Fibroblast of gingiva (primary cell): ENCODE measurements at places on chromosomes 2 and 18.
A peak's percentile ranks its signal among the peaks of the same experiment; 100 is the strongest.

- peak; percentile 62 for DNase-seq
Measured at GRCh38 chr18:59604877-59605276, 92.3 kb downstream of the CCBE1 start.

DNA sequence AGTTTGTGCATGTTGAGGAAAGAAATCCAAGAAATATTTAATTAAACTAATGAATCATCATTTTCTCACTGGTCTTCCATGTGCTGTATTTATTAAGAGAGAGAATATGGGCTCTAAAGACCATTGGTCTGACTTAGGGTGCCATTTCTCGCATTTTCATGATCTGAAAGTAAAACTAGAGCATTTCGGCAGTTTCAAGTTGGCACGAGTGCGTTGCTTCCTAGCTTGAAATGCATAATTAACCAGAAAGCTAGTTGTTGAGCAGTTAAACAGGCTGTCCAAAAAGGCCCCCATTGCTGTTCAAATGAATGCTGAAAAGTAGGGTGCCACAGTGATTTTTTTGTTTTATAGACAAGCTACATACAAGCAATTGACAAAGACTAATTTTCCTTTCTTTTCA lies 47.4 kb downstream of the SLC8A1 start:
- DNase-seq: no peak

DNA sequence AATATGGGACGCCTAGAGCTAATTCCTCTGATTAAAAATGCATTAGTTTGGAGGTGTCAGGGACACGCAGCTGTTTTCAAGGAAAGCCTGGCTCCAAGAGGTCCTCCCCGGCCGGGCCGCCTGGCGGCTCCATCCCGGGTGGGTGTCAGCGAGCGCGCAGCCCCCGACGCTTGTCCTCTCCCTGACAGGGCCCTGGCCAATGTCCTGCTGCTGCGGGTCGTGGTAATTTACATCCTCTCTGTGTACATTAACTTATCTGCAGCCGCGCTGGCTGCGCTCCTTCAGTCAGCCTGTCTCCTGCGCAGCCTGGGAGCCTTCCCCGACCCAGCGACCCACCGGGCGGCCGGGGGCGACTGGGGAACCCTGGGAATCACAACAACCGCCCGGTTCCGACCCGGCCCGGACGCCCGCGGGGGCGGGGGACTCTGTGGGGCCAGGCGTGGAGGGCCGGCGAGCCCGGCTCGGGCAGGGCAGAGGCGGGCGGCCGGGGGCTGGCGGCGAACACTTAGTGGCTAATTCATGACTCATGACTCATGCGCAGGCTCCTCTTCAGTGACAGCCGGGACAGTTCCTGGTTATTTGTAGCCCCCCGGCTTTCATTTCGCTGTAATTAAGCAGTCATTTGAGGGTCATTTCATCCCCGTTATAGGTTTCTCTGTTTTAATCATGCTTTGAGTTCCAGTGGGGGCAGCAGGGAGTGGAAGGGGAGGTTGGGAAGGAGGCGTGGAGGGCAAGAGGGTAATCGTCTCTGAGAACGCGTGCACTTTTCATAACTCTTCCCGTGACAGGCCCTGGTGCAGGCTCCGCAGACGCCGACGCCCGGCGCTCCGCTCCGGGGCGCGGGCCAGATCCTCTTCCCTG lies 141.9 kb upstream of the CTAGE1 start:
- DNase-seq: no peak

- no peak for DNase-seq
Measured at GRCh38 chr2:217244815-217245214, 385.0 kb upstream of the TNP1 start.

- no peak for DNase-seq
Measured at GRCh38 chr2:206512999-206513398, 69.7 kb downstream of the ADAM23 start.

DNA sequence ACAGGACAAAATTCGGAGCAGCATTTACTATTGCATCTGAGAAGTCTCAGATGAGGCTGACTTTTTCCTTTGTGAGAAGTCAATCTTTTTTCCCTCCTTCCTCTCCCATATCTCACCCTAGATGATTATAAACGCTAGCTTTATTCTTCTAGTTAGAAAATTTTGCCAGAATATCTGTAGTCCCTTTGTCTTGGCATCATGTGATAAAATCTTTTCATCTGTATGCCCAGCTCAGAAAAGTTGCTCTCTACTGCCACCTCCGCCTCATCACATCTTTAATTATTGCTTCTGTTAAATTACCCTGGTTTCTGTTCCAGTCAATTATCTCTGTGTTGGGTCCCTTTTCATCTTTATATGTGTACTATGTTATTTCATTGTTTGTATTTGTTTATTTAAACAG lies 210.8 kb upstream of the SLC35G4 start:
- peak; percentile 4 for DNase-seq

DNA sequence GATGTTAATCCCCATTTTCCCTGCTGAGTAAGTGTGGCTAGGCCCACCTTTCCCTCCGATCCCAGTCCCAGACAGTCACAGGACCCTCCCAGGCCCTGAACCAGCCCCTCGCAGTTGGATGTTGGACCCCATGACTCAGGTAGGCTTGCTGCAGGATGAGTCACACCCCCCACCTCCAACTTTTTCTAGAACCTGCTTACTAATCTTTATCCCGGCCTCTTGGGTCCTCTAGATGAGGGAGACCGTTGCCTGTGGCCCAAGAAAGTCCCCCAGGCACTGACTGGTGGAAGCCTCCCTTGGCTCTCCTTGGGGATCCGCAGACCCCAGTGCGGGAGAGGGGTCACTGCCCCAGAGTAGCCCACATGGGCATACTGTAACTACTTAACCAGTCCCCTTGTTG lies 98.5 kb downstream of the SMAD7 start:
- no peak for DNase-seq

DNA sequence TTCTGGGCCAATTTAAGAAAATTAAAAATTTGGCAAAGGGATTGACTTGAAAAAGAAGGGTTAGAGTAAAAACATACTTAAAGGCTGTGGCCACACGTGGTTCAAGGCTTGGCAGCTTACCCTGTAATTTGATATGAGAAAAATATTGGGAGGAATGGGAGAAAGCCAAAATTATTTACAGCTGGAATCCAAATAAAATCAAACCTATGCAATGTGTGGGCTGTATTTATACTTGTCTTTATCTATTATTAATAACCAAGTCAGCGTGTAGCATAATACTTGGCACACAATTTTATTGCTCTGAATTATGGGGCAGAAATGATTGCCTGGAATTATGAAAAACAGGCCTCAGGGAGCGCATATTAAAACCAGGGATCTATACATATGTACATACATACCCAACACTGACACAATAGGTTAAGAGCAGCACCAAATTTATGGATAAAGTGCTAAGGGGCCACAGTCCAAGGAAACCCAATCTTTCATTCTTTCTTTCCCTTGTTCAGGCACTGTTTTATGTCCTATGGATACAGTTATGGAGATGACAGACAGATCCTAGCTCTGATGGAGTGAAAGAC lies 35.6 kb downstream of the FAM124B start:
- peak; percentile 36 for DNase-seq

GRCh38 chr2:205903549-205904129 lies 182.3 kb downstream of the INO80D start:
- no peak for DNase-seq

DNA sequence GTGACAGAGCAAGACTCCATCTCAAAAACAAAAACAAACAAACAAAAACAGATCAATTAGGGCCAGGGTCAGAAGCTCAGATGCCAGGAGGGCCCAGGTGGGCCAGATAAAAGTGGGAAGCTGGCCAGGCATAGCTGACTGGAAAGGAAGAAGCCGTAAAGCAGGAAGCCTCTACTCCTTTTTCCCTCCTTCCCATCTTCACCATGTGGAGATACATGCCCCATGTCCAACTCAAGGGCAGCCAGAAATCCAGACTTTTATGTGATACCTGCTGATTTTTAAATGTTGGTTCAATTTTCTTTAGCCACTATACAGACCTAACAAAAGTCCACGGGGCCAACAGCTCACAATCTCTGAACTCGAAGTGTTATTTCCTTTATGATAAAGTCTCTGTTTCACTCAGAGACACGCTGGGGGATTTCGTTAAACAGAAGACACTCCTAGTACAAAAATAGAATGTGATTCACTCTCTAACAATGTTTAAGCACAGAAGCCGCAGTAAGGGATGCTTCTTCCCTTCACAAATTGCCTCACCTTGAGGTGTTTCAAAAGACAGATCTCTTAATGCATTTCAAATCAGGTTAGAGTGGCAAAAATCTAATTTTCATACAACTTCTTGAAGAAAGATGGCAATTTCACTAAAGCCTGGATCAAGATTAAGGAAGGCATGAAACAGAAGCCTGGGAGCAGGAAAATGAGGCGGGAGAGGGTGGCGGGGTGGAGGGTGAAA lies 14.0 kb downstream of the TMEM247 start:
- peak; percentile 21 for DNase-seq

DNA sequence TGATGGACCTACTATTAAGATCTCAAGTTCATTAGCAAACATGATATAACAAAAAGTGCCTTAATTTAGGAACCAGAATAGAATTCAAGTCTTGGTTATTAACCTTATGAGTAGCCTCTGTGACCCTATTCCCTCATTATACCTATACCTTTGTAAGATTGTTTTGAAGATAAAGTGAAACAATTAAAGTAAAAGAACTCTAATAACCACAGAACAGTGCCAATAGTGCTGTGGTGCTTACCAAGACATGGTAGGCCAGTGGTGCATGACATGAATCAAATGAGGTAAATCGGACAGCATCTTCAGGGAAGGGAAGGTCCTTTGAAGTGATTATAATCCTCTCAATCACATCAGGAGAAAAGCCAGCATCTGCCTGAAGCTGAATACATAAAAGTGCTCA lies 36.4 kb downstream of the METTL4 start:
- no peak for DNase-seq

DNA sequence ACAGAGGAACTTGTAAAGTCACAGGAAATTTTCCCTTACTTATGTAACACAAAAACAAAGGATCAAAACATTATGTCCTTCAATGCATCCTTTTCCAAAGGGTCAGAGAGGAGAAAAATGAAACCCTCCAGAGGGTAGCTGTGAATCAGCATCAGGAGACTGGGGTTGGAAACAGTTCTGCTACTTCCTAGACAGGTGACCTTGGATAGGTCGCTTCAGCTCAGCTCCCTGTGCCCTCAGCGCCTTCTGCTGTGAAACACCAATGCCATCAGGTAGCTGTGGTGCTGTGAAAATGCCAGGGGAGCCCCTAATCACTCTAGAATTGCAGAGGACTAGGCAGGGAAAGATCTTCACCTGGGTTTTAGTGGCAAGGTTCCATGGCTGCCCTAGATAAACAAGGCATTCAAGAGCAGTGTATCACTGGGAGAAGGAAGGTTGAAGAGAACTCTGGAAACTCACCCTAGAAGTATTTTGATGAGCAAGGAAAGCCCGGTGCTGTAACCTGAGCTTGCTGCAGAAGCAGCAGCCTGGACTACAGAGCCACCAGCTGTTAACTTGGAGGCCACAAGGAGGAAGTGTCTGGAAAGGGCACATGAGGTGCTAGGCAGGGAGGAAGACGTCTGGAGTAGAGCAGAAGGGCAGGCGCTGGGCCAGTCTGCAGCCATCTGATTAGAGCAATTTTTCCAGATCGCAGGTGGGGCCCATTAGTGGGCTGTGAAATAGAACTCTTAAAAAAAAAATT lies 100.7 kb upstream of the MCFD2 start:
- peak; percentile 83 for DNase-seq

DNA sequence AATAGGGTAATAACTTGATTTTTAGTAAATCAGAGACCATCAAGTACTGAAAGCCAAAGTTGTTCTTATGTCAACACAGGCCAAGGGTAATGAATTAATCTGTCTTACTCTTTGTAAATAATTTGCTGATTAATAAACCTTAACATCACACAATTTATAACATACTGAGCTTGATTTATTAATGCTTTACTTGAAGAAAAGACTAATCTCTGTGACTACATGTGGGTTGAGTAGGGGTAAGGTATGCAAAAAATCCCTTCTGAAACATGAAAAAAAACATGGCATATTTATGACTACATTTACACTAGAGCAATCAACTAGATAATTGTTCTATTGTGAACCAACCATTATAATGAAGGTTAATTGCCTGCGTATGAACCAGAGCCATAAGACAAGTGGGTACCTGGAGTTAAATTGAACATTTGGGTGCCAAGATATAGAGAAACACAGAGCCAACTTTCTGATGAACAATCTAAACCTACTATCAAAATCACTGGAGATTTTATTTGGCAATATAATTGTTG lies 67.7 kb upstream of the GRB14 start:
- DNase-seq: no peak

DNA sequence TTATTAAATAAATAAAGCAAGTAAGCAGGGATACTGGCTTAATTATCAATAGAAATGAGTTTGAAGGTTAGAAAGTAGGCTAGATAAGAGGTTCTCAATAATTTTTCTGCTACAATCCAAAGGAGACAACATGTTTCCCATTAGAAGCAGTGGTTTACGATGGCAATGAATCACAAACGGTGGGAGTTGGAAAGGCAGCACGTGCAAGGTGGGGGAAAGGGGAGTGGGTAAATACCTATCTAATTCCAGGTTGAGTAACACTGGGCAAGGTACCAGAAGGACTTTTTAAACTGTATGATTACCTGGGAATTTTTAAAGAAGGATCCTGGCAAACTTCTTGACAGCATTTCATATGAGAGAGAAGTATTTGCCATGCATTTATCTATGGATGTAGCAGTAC lies 289.9 kb downstream of the NBAS start:
- DNase-seq: no peak

- DNase-seq: no peak
Measured at GRCh38 chr2:71607151-71607889, 154.0 kb downstream of the DYSF start.

DNA sequence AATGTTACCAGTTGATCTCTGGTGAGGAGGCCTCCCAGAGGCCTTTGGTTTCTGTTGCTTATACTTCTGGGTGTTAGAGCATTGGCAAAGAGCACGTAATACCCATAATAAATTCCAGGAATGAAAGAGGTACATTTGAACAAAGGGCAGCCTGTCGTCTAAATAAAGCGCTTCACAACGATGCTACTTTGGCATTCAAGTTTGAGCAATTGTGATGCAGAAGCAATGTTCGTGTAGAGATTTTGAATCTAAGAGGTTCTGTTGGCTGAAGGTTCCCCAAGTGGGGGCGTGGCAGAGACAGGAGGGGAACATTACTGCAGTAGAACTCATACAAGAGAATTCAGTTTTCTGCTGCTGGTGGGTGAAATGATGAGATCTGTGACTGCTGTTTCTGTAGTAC lies 27.8 kb downstream of the ZNF532 start:
- DNase-seq: no peak

- DNase-seq: no peak
Measured at GRCh38 chr2:124867247-124867646, 842.2 kb downstream of the CNTNAP5 start.

DNA sequence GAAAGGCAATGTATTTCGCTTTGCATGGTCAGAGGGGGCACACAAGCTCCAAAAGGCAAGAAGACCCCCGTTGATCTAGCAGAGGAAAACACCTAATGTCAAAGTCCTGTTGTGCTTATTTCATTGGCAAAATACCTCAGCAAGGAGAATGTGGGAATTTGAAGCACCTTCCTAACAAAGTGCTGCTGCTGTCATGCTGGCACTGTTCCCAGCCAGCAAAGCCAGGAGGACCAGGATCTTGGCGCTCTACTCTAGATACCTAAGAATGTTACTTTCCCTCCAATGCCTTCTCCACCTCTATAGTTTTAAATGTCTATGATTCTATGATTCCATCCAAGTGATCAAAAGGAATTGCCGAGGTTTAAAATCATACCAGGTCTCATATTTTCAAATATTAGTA lies 867.9 kb upstream of the POU3F3 start:
- DNase-seq: no peak

GRCh38 chr2:78082555-78082954 lies 560.4 kb upstream of the LRRTM4 start:
- no peak for DNase-seq

GRCh38 chr18:13441736-13442135 lies 223.2 kb downstream of the LDLRAD4 start:
- no peak for DNase-seq

- no peak for DNase-seq
Measured at GRCh38 chr18:37551249-37551648, 14.3 kb downstream of the CELF4 start.
